Fibroblast of upper back skin (primary cell): ENCODE measurements at places on chromosomes 12 and 14.

DNA sequence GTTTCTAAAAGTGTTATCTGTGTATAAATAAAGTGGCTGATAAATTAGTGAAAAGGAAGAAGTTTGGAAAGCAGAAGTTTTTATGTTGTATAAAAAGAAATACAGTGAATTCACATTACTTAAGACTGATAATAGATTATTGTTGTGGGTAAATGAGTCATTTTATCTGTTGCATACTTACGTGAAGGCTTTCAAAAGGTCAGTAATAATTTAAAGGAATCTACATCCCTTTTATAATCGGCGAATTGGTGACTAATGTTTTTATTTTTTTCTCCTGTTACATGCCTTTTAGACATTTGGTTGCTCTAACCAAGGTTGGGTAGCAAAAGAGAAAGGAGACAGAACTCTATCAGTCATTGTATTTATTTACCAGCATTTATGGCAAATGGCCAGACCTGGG, 155.9 kb downstream of the SLC41A2 start:
- peak; percentile 49 for DNase-seq

- DNase-seq: peak; percentile 77
These were observed 56.7 kb downstream of the C14orf132 start for GRCh38 chr14:96095581-96096476.

- DNase-seq: no peak
These were observed 168.1 kb upstream of the PRICKLE1 start for GRCh38 chr12:42757624-42758119.

- DNase-seq: peak; percentile 4
These were observed 88.7 kb downstream of the HECTD1 start for GRCh38 chr14:31118892-31119291.

DNA sequence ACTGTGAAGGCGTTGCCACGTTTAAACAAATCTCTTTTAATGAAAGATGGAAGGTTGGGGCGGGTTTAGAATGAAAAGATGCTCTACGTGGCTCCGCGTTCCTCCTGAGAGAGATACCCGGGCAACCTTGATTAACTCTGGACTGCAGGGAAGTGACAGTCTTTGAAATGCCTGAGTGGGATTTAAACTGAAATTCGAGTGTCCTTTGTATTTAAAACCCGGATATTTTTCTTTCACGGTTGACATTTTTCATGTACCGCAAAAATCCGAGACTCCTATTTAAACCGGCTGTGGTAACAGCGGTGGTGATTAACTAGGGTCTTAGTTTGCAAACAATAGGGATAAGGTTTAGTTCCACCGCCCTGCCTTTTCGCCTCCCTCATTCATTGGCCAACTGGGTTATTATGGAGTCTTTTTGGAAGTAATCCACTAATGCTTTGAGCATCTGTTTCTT, 707 bp downstream of the G2E3 start:
- peak; percentile 61 for DNase-seq

DNA sequence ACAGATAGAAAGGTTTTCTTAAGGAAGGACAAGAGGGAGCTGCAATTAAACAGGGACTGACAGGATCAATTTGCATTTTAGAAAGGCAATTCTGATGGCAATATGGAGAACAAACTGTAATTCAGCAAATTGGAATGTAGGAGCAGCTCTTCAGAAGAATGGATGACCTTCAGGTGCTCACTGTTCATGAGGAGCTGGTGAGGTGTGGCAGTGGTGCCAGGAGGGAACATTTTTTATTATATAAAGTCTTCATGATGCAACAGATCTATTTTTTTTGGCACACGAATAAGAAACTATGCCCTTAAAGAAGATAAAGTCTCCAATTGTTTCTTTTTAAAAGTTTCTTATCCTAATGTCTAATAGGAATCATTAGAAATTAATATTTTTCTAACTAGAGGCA, 151.7 kb downstream of the SLC38A4 start:
- no peak for DNase-seq

GRCh38 chr14:57609192-57610075, 115.8 kb upstream of the CCDC198 start:
- DNase-seq: no peak

DNA sequence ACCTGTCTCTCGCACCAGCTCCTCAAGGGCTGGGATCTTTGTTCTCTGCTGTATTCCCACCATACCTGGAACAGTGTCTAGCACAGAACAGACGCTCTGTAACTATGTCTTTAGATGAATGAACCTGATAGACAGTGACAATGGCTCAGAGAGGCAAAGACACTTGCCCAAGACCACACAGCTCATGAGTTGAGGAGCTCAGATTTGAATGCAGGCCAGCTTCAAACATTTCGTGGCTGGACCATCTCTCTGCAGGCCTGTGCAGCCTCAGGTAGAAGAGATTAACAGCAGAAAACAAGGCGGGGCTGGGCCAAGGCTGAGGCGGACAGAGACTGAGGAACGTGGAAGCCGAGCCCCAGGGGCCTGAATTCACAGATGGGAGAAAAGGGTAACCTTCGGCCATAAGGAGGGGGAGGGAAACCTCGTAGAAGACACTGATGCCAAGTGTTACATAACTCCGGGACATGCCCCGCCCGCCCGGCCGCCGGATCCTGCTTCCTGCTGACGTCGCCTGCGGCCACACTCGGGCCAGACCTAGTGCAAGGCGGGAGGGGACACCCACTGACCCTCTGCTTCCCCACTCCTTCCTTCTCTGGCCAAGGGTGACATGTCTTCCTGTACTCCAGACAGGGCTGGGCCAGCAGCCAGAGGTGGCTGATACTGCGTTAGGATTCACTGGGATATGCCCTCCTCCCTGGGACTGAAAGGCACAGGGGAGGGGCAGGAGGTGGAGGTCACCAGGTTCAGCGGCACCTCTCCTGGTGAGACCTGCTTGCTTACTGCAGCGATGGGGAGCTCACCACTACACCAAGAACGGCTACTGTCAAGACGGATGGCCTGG, 86.8 kb downstream of the RFLNA start:
- DNase-seq: peak; percentile 51

DNA sequence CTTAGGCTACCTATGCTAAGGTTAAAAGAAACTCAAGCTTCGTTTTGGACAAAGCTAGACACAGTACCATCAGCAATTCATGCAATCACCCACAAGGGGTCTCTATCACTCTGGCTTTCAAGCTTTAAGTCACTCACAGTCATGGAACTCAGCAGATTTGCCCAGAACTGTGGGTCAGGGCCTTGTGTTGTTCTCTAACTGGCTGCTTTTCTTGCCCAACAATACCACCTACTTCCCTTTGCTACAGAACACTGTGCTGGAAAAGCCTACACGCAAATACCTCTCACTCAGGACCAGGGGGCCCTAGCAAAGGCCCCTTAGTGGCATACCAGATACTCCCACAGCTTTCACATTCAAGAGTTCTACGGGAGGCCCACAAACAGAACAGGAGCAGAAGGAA, 9.1 kb downstream of the NEMP1 start:
- peak; percentile 85 for DNase-seq
